NCI-H510A treated with DMSO at 0.1 percent for 48 hours (cell line): ENCODE measurements at places on chromosomes 6 and 20.

DNA sequence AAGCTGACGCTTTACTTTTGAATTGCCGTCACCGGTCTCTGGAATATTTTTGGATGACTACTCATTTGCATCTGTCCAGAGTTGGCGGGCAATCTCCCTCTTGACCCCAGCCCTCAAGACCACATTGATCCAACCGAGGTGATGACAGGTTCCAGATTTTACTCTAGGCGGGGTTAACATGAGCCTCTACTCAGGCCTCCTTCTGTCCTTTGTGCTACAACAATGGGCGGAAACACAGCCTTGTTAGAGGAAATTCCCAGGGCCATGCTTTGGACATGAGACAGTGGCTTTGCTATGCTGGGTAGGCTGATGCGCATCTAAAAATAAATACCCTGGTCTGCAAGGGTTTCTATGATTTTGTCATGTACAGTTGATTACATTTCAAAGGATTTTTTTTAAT is 27.0 kb upstream of the ADGRF5 start:
- DNase-seq: no peak

GRCh38 chr6:41604006-41604405 is 34.3 kb upstream of the MDFI start:
- DNase-seq: no peak

DNA sequence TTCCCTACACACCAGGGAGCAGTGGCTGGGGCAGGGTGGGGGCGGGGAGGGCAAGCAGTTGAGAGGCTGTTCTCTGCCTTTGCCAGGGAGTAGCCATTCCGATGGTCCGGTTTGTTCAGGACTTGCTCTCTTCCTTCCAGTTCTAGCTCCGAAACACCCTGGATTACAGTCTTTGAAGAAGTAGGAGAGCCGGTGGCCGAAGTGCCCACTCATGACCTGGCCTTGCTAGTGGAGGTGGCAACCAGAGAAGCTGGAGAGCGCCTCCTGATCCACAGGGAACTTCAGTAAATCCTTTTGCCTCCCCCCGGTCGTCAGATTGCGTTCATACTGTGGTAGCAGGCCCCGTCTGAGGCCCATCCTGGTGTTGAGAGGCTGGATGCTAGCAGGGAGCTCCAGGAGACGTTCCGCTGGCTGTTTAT is 92.8 kb downstream of the ARID1B start:
- no peak for DNase-seq

GRCh38 chr6:1856381-1856780 is 246.7 kb downstream of the FOXC1 start:
- peak; percentile 86 for DNase-seq

DNA sequence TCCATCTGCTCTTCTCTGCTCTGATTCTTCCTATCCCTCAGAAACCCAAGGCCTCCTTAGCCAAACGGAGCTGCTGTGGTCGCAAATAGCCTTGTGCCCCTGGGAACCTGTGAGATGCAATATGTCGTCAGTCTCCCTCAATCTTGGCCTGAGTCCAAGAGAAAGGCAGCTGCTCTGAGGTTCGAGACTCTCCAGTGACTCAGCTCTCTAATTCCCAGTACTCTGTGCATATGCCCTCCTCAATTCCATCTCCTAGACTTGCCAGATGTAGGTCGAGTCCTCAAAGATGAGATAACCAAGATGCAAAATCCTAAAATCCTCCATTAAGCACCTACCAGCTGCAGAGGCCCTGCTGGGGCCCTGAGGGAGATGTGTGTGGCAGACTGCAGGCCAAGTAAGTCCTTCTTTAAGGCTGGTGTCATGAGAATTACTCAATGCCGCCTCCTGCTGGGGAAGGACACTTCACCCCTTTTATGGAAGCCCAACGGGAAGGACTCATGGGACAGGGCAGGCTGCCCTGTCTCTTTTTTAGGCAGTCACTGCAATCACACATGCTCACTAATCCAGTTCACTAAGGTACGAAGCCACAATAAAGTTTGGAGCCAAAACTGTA is 28.5 kb downstream of the C6orf15 start:
- DNase-seq: no peak

- no peak for DNase-seq
These were observed 76.4 kb downstream of the KIZ start for GRCh38 chr20:21202259-21202658.

DNA sequence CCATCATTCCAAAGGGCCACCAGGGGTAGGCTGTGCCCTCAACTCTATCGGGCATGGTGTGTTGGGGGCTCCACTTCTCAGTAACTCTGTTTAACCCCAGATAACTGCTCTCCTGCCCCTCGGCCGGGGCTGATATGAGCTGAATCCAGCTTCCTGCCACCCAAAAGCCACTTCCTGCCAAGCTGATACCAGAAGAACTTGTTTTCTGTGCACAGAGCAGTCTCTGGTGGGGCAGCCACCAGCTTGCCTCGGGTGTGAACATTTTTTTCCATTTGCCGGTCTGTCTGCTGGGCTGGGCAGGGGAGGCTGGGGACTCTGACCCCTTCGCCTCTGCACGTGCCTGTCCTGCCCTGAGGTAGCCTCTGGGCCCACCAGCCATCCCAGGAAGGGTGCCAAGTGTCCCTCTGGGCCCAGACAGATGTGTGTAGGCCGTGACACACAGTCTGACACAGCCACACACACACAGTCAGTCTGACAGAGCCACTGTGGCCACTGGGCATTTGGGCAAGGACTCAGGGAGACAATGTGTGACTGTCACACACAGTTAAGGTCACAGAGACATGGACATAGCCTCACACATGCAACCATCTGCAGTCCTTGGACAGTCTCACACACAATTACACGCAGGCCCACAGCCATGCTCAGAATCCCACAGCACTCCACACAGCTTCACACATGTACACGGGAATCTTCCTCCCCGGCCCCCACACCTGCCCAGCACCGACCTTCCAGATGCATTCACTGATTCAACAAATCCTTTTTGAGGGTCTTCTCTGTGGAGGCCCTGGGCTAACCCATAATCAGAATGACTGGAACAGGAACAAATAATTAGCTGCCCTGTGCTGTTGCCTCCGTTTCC is 45.1 kb downstream of the NOL4L start:
- DNase-seq: no peak

DNA sequence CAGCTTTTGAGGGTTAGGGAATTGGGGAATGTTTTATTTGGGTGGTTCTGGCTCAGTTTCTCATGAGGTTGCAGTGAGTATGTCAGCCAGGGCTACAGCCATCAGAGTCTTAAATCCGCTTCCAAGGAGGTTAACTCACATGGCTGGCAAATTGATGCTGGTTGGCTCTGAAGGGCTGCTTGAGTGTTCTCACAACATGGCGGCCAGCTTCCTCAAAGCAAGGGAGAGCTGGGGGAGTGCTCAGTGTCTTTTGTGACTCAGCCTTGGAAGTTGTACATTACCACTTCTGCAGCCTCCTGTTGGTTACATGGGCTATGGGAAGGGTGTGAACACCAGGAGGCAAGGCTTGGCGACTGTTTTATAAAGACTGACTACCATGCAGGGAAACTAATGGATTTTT is 17.8 kb upstream of the PPP1R3G start:
- no peak for DNase-seq

DNA sequence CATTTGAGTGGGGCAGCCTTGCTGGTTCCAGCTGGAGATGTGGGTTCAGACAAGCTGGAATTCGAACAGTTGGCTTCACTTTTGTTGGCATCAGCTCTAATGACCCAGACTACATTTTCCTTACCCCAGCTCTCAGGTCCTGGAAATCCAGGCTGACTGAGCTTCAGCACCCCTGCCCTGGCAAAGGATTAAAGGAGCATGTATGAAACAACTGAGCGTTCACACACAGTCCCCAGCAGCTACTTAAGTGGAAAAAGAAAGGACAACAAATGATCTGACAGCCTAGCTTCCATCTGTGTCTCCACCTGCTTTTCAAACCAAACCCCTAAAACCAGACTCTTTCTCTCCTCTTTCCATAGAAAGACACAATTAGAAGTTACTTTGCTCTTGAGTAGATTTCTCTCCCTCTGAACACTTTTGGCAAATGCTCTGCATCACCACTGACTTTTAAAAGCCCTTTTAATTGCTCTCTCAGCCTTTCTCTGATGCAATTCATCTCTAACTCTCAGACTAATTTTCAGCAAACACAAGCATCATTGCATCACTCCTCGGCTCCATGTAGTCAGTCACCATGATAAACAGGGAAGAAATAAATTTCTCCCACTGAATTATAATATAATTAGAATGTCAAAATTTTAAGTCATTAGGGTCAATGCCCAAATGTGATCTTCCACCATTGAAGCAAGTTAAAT is 28.1 kb downstream of the ROS1 start:
- no peak for DNase-seq

DNA sequence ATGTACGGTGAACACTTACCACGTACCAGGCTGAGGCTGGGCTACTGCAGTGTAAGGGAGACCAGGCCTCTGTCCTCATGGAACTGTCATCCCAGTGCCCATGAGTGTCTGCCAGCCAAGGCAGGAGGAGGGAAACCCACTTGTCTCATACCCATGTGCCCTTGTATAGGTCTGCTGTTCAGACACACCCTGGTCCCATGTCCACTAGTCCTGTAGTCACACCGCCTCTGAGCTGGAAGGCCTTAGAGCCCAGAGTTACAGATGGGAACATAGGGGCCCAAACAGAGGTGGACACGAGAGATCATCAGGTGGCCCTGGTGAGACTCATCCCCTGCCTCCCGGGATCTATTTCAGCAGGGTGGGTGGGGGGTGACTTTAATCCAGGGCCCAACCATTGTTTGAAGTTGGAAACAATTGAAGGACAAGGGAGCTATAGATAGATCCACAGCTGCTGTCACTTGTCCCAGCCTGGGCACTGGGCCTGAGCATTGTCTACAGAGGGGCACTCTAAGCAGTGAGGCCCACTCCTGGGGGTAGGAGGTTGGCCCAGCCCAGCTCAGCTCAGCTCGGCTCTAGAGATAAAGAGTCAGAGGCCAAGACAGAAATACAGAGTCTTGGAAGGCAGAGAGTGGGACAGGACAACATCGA is 14.6 kb downstream of the MYH7B start:
- no peak for DNase-seq

- DNase-seq: no peak
These were observed 517.5 kb downstream of the TBC1D32 start for GRCh38 chr6:120816794-120817193.

GRCh38 chr20:49426873-49427272 is 55.6 kb downstream of the KCNB1 start:
- DNase-seq: no peak

- DNase-seq: no peak
These were observed 2.3 kb upstream of the OOEP start for GRCh38 chr6:73371984-73372383.

- no peak for DNase-seq
These were observed 352.0 kb upstream of the MARCKS start for GRCh38 chr6:113505084-113505699.

DNA sequence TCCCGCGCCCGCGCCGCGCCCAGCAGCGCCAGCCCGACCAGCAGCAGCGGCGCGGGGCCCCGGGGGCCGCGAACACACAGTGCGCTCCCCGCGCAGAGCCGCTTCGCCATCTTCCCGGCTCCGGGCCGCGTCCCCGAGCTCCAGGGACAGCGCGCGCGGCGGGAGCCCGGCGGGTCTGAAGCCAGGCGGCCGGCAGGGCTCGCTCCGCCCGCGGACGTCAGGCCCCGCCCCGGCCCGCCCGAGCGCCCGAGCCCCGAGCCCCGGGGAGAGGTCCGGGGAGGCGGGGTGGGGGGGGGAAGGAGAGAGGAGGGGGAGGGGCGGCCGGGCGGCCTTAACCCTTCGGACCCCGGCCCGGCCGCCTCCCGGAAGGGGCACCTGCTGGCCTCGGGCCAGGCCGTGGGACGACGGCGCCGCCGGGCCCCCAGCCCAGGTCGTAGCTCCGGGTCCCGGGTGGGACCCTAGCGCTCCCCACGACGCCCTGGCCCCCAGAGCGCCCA is at the start of gene LAMA5:
TSS of gene LAMA5 (minus strand) at position 177 of the 497 bp plus-strand sequence. CDS start at position 110, 67 bp downstream.
- peak; percentile 31 for DNase-seq

DNA sequence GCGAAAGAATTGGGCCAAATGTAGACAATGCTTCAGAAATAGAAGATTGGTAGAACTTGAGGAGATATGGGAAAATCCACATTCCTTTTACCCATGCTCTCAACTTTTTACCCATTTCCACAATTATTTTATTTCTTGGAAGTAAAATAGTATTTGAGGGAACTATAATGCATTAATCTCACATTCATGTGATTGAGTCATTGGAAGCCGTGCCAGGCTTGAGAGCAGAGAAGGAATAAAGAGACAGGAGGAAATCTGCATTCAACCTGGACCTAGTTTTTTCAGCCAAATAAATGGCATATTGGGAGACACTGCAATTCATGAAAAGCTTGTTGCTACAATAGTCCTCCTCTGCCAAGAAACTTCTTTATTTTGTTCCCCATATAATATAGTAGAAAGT is 2.8 kb upstream of the NUP153 start:
- no peak for DNase-seq

DNA sequence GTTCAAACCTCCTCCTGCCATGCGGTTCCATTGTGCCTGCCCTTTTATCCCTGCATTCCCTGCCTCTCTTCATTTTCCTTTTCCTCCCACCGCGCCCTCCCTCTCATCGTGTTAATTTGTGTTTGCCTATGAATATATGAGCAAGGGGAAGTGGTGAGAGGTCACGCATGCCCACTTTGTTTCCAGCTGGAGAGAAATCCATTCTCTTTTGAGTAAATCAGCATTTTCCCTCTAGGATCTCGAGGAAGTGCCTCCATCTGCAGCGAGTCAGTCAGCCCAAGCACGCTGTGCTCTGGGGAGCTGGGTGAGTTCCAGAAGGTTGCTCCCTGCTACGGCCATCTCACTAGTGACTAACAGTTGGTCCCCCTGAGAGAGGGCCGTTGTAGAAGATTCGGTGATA is 42.9 kb downstream of the CDH26 start:
- DNase-seq: no peak

DNA sequence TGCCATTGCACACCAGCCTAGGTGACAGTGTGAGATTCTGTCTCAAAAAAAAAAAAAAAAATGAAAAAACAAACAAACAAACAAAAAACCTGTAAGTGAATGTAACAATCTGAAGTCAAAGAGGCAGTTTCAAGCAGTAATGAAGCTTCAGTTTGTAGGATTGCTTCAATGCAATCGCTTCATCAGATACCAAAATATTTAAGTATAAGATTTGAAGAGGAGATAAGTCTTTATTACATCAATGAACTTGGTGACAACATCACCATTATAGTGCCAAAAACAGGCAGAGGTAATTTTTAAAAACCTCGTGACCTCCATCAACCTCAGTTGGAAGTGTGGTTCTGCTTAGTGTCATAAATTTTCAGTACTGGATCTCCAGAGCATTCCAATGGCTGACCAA is 74.7 kb downstream of the MYLK4 start:
- no peak for DNase-seq

- no peak for DNase-seq
These were observed 33.6 kb downstream of the TTI1 start for GRCh38 chr20:37999526-38000263.
